ENCODE measurements at places on chromosomes 5 and 9. TPM values are rescaled to one million over a fixed set of nuclear protein-coding genes. Genes with fewer than 3 reads are reported as not detected.

- DNase-seq = no peak
Measured at GRCh38 chr5:76069061-76069735, 14.0 kb upstream of the SV2C start.

DNA sequence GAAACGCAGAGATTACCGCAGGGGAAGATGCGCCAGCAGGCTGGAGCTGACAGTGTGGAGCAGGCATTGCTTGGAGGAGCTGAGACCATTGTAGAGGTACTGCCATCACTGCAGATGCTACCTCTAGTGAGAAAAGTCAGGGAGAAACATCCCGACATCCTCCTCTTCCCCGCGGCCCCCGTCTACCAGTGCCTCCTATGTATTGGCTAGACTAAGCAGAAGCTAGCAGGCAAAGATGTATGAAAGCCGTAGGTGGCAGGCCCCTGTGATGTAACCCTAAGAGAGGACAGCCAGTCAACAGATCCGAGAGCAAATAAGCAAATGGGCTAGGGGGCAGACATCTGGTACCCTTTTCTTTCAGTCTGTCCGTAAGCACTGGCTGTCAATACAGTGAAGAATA lies 115.5 kb upstream of the ACTBL2 start:
- DNase-seq = no peak

GRCh38 chr5:4642525-4642924 lies 497.6 kb upstream of the ADAMTS16 start:
- no peak for DNase-seq

DNA sequence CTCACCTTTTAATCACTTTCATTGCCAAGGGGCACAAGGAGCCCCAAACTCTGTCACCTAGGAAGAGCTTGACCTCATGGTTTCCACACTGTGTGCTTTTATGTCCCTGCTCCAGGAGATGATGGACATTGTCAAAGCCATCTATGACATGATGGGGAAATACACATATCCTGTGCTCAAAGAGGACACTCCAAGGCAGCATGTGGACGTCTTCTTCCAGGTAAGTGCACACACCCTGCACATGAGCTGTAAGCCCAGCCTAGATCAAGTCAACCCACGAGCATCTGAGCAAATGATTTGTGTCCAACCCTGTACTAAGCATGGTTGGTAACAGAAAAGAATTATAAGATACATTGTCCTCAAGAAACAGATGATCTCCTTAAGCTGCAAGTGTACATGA lies 50.8 kb upstream of the GABRP start:
- DNase-seq = no peak

Gene OR13C3
- not detected for total RNA-seq

DNA sequence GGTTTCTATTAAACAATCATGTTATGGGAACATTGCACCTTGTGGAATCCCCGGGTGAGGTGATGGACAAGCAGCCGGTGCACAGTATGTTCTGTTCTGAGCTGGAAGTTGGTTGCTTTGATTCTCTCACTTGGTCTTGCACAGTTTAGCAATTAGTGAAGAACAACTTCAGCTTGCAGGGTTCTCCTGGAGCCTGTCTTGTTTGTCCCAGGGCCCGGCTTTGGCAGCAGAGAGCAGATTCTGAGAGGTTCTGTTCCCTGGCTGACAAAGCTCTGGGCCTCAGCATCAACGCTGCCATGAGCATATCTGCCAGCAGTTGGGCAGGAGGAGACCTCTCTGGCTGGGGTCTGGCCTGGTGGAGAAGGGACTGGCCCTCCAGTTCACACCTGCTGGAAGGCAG lies 16.9 kb downstream of the GADD45G start:
- no peak for DNase-seq

- DNase-seq = no peak
Measured at GRCh38 chr9:117093891-117094844, 320.7 kb downstream of the ASTN2 start.

DNA sequence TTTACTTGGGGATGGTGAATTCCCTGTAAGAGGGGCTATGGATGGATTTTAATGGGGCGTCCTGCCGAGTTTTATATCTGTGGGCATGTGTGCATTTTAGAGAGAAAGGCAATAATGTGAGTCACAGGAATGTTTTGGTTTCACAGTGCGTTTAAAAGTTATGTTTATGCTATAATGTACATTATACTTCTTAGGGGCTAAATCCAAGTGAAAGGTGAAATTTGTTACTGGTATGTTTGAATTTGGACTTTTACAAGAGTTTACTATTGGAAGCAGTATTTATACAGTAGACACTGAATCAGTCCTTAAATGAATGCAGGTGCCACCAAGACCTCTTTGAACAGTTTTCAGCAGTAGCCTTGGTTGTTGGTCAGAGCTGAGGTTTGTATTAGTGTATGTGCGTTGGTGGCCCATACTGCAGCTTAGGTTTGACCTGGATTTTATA lies 5.6 kb downstream of the JMY start:
- no peak for DNase-seq

- DNase-seq = no peak
Measured at GRCh38 chr5:96459313-96460121, 26.5 kb upstream of the PCSK1 start.

Gene DMGDH
- total RNA-seq = 1.9 TPM

- no peak for DNase-seq
Measured at GRCh38 chr9:121357011-121357410, 13.0 kb downstream of the STOM start.

DNA sequence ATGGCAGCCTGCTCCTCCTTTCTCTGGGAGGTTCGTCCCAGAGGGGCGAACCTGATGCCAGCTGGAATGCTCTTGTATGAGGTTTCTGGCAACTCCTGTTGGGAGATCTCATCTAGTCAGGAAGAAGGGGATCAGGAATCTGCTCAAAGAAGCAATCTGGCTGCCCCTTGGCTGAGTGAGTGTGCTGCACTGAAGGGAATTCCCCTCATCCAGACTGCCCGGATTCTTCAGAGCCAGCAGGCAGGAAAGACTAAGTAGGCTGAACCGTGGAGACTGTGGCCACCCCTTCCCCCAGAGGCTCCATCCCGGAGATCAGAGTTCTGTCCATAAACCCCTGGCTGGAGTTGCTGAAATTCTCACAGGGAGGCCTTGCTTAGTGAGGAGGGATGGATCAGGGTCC lies 476.0 kb downstream of the CSNK1G3 start:
- DNase-seq = peak; percentile 40

DNA sequence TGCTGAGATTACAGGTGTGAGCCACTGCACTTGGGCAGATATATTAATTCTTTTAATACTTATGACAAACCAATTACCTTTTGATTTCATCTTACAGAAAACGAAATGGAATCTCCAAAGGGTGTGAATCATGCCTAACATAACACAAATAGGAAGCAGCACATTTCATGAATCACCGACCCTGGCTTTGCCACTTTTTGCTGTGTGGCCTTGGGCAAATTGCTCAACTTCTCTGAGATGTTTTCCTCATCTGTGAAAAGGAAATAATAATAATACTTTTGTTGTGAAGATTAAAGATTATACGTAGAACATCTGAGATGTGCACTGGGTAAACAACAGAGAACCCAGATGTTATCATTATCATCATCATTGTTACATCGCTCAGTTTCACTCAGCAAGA lies 50.7 kb upstream of the FREM1 start:
- no peak for DNase-seq

Gene FYB1
- not detected for total RNA-seq

DNA sequence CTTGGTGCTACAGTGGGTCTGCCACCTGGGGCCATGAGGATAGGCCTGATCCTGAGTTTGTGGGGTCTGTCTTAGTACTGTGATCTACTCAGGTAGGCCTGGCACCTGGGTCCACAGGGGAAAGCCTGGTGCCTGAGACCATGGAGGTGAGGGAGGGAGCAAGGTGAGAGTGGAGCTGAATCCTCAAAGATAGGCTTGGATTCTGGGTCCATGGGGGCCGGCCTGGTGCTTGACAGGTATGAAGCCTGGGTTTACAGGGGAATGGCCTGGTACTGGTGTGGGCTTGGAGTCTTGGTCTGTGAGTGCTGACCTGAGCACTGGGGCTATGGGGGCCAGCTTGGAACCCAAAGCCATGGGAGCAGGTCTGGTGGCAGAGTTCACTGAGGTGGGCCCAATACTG lies 439.2 kb upstream of the SMARCA2 start:
- DNase-seq = no peak

DNA sequence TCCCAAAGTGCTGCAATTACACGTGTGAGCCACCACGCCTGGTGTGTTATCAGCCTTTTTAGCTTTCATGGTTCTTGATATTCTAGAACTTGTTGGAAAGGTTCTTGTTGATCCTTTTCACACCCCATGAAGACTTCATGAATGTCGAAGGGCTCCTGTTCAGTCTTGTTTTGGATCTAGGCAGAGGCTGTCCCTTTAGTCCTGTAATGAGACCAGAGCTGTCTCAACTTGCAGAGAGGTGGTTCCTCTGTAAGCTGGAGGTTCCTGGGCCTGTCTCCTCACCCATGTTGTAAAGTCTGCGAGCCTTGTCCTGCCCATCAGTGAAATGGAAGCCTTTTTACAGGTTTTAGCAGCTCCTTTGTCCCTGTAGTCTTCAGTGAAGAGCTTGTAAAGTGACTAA lies 38.2 kb downstream of the PRRC2B start:
- no peak for DNase-seq
